Right lung (tissue), 10 donors: ENCODE measurements at places on chromosomes 3 and 15. TPM values are rescaled to one million over a fixed set of nuclear protein-coding genes. Genes with fewer than 3 reads are reported as not detected.

DNA sequence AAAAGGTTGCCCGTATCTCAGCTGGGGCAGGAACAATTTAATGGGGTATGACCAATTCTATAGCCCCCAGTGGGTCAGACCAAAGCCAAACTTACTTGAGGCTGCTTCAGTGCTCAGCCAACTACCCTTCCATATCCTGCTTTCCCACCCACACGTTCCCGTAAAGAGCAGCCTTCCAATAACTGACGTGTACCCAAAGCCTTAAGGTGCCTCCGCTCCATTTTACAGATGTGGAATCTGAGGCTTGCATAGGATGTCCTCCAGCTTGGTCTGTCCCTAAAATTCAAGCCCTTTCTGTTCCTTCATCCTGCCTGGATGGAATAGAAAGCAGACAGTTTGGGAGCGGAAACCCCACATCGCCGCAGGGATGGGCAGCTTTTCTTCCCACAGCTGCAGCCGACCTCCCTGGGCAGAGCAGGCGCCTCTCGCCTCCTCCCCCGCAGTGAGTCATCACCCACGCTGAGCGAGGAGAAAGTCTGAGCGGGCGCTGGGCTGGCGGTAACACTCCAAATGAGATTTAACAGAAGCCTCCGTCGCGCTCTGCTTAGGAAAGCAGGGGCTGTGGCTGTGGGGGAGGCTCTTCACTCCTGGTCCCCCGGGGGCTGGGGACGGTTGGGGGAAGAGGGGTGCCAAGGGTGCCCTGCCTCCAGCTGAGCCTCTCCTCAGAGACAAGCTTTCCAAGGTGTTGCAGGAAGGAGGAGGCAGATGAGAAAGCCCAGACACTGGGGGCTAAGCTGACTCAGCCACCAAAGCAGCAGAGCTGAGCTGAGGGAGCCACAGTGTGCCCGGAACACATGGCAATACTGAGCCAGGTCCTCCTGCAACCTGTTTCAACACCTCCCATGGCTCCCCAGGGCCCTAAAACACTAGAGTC, 57.8 kb upstream of the HRH1 start:
- DNase-seq: no peak

- DNase-seq: peak; percentile 61
These were observed at the start of gene PLSCR2 for GRCh38 chr3:146469150-146470017. Gene PLSCR2 (minus strand): TSS chr3:146469561. CDS start chr3:146459904, 9,657 bp downstream.

- DNase-seq: no peak
These were observed 24.0 kb upstream of the USP3 start for GRCh38 chr15:63480441-63480821.

DNA sequence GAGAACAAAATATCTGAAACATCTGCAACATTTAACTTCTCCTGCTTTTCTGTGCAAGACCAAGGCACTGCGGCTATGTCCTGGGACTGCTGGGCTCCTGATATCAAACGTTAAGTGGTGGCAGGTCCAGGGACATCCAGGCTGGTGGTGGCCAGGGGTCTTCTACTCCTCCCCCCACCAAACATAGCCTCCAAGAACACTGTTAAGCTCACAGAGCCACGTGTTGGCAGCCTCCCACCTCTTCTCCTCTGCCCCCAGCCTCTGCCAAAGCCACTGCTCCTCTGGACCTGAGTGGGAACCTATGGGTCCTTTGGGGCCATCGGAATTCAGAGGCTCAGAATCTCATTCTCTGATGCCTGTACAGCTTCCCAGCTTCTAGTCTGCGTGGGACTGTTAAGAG, 325.7 kb downstream of the ARRDC4 start:
- DNase-seq: no peak

DNA sequence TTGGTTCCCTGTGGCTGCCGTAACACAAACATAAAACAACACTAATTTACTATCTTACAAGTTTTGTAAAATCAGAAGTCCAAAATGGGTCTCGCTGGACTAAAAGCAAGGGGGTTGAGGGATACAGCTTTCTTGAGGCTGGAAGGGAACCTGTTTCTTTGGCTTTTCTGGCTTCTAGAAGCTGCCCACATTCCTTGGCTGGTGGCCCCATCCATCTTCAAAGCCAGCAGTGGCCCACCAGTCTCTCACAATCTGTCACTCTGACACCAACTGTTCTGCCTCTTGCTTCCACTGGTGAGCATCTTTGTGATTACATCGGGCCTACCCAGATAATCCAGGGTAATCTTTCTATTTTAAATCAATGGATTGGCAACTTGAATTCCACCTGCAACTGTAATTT, 1.1 kb upstream of the ANPEP start:
- DNase-seq: no peak

The SLC9C1 gene
- 0.98 TPM for polyA plus RNA-seq

The DNAJA4 gene
- polyA plus RNA-seq: 48.0 TPM

The CIB1 gene
- polyA plus RNA-seq: 55.1 TPM
